ENCODE measurements at places on chromosomes 7 and 10.

- DNase-seq, result no peak
These were observed 36.7 kb downstream of the BTBD16 start for GRCh38 chr10:122307669-122308416.

DNA sequence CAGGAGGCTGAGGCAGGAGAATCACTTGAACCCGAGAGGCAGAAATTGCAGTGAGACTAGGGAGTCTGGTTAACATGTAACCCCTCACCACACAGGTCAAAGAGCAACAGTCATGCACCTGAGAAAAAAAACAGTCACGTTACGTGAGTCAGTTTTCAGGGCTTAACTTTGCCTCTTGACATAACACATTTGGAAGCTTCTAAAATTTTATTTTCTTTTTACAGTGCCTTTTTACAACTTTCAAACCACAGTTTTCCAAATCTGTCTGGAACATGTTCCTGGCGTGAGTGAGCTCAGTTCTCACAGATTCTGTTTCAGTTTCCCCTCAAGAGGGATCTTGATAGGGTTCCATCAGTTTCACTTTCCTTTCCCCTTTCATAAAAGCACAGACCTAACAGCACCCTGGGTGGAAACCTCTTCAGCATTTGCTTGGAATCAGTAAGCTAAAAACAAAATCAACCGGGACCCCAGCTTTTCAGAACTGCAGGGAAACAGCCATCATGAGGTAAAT, 4.4 kb downstream of the IFIT3 start:
- no peak for DNase-seq

- DNase-seq, result no peak
These were observed 167.2 kb downstream of the NPSR1 start for GRCh38 chr7:34825221-34825620.

GRCh38 chr7:22663357-22663718, 63.7 kb upstream of the IL6 start:
- DNase-seq, result no peak

- DNase-seq, result no peak
These were observed 120.6 kb downstream of the PRPF18 start for GRCh38 chr10:13707156-13707881.

GRCh38 chr7:143120691-143121405, 11.0 kb upstream of the PIP start:
- DNase-seq, result no peak

DNA sequence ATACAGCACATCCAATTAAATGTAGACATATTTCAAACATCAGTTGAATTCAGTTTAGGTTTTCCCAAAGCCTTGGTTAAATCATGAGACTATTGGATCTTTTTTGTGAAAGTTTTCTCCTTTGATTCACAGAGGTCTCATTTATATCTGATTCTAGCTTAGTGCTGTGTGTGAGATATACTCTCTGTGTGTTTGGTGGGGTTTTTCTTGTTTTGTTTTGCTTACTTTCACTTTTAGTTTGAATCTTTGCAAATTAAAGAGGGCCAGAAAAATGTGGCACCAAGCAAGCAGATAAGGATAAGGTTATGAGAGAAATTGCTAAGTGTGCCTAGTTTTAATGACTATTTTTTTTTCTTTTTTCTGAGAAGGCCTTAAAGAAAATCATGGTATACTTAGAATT, 12.6 kb upstream of the OR6B1 start:
- DNase-seq, result no peak

DNA sequence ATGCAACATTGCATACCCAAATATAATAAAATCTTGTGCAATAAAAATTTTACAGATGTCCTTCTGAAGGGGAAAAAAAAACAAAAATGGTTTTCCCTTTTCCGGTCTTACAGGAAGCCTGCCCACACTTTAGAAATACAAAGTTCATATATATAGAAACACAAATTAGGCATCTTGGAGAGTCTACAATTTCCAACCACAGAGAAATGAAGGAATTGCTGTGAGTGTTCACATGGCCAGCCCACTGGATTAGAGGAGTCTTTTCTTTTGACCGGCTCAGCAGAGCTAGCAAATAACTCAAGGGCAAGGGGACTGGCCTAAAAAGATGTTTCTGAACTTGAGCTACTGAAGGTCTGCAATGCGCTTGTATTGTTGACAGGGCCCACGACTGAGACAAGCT, 92.4 kb downstream of the GLI3 start:
- no peak for DNase-seq

DNA sequence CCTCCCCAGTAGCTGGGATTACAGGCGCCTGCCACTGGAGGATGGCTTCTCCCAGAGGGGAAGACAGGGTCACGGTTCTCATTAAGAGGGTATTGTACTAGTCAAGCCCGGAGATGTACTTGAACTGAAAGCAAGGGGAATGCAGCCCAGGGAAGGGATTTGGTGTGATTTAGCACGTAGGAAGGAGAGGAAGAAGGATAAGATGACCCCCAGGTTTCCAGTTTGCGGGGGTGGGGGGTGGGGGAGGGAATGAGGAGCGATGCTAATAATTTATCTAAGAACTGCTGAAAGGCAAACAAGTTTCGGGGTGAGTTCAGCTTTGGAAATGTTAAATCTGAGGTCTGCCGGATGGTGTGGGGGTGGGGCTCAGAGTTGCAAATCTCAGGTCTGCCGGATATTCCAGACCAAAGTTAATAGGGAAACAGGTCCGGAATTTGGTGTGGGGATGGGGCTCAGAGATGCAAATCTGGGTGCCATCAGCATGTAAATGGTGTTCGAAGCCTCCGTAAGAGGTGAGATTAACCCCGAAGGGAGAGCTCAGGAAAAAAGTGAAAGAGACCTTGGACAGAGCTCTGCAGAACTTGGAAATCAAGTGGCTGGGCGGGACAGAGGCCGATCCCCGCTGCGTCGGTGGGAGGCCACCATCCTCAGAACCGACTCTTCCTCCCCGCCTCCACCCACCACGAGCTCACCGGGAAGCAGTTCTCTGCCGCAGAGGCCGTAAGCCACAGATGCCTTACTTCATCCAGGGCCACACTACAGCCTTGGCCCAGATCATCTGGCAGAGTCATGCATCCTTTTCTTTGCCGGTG, 1.6 kb upstream of the SEPHS1 start:
- DNase-seq, result no peak

DNA sequence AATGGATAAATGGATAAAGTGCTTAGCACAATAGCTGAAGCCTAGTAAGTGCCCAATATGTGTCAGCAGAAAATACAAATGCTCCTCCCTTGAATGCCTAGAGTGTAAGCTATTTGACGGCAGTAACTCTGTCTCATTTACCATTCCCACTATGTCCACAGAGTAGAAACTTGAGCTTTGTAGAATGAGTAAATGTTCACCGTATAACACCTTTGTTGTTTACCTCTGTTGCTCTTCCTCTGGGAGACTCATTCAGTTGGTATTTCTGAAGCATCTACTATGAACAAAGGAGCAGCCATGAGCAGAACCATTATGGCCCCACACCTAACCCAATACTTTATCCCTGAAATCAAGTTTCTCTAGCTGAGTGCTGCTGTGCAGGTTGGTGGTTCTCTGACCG, 8.4 kb upstream of the SLC16A12 start:
- no peak for DNase-seq

DNA sequence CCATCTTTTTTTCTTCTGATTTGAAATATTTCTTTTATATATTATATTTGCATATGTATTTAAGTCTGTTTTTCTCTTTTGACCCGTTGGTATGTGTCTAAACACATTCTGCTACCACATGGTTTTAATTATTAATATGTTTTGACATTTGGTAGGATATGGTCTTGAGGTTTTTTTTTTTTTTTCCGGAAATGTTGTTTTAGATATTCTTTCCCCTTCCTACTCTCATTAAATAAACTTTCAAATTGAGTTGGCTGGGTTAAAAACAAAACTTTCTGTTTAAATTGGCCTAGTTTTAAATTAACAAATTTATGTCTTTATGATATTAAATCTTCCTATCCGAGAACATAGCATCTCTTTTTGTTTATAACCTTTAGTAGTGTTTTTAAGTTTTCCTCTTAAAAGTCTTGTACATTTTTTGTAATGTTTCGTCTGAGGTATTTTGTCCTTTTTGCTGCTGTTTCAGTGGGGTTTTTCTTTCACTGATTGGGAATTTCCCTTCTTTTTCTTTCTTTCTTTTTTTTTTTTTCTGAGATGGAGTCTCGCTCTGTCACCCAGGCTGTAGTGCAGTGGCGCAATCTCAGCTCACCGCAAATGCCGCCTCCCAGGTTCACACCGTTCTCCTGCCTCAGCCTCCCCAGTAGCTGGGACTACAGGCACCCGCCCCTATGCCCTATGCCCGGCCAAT, 25.4 kb downstream of the STAM start:
- no peak for DNase-seq

- no peak for DNase-seq
These were observed 30.0 kb downstream of the AGR3 start for GRCh38 chr7:16851829-16852228.

DNA sequence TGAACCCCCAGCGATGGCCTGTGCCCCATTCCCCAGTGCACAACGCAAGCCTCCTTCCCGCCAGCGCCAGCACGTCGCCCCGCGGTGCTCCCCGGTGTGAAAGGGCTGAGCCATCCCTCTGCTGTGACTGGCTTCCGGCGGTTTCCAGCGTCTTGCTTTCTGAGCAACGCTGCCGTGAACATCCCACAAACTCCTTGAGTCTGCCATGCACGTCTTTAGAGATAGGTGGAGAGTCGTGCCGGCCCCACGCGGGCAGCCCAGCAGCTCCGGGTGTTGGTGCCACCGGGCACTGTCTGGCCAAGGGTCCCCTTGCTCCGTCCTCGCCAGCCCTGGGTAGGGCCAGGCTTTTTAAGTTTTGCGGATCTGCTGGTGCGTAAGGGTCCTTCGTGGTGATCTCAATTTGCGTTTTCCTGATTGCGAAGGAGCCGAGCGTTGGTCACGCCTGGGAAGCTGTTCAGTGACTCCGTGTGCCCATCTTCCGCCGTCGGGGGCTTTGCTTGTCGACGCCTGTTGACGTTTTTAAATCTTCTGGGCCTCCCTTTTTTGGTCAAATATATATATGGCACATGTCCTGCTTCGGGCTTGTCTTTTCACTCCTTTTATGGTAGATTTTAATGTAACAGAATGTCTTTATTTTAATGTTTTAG, 70.6 kb downstream of the FOXL3 start:
- DNase-seq, result no peak

GRCh38 chr7:120164-120991, 72.0 kb upstream of the FAM20C start:
- no peak for DNase-seq

- DNase-seq, result no peak
These were observed 210.3 kb downstream of the GPAM start for GRCh38 chr10:111973306-111973705.

DNA sequence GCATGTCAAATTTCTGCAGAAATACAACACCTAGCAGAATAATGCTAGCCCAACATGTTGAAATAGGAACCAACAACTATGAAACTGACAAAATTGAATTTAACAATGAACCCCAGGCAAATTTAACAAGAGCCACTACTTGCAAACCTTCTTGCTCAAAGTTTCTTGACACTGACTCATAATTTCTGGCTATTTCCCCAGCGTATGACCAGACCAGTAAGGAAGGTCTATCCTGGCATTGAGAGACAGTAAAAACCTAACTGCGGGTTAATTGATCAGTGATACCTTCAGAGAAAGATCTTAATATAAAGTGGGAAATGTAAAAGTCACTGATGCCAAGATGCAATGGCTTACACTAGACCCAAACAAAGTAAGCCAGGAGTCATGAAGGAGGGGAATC, 510.1 kb downstream of the ARL4A start:
- no peak for DNase-seq

DNA sequence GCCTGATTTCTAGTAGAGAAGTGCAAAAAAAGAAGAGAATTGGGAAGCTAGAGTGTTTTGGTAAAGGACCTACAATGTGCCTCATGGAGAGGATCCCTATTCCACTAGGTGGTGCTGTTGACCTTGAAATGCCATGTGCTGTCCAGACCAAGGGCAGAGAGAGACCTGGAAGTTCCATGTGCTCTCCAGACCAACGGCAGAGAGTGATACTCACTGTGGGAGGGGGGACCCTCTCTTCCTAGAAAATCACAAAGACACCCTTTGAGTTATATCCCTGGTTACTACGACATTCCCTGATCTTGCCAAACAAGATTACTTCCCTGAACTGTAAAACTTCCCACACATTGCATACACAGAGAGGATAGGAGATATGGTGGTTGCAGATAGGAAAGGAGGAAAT, 212.7 kb upstream of the ZNF804B start:
- DNase-seq, result no peak

DNA sequence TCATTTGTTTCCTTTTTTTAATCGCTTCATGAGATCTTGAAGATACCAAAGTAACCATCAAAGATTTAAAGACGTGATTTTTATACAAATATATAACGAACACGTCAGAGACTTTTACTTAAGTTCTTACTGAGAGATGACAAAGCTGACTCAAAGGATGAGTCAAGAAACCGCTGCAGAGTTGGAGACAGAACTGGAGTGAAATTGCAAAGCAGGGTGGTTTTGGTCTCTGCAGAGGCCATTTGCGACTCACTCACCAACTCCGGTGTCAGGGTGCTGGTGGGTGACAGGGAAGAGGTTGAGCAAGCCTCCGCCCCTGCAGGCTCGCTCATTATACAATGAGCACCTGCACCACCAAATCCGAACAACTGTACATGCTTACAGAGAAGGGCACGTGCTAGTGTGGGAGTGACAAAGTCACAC, 75.2 kb downstream of the DNAJB6 start:
- no peak for DNase-seq

GRCh38 chr7:43010061-43010460, 77.9 kb downstream of the MRPL32 start:
- no peak for DNase-seq

DNA sequence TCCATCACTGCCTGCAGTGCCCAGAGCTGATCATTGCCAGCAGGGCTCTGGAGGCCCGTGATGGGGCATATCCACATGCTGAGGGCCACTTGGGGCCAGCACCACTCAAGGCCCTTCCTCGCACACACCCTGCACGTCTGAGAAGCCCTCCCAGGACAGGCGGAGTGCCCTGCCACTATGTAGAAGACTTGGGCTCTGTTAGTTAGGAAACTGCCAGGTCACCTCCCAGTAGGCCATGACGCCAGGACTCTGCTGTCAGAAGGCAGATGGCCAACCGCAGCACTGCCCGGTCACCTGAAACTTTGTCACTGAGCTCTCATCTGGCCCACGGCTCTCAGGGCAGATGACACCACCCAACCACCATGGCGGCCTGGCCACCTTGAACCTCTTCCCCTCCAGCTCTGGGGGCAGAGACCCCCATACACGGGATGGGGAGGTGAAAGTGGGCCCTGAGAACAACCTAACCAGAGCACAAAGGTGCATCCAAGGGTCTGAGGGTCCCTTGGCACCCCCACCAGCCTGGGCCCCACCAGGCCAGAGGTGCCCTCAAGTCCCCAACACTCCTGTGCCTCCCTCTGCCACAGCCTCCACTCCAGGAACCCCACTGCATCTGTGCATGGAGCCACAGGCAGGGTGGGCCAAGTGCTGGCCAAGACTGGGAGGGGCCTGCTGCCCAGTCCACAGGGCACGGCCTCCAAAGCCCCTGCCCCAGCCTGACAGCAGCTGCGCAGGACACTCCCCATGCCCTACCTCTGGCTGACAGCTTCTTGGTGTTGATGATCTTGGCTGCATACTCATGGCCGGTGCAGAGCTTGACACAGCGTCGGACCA, 41.8 kb downstream of the CAMK2B start:
- DNase-seq, result no peak

- no peak for DNase-seq
These were observed 350.2 kb downstream of the GATA3 start for GRCh38 chr10:8404721-8405120.

GRCh38 chr7:133230591-133231194, 22.2 kb upstream of the EXOC4 start:
- DNase-seq, result no peak

GRCh38 chr10:83725567-83725966, 413.7 kb upstream of the GHITM start:
- DNase-seq, result no peak

Data from NCI-H1105 (cell line).